ENCODE measurements at places on chromosomes 5 and 9.

DNA sequence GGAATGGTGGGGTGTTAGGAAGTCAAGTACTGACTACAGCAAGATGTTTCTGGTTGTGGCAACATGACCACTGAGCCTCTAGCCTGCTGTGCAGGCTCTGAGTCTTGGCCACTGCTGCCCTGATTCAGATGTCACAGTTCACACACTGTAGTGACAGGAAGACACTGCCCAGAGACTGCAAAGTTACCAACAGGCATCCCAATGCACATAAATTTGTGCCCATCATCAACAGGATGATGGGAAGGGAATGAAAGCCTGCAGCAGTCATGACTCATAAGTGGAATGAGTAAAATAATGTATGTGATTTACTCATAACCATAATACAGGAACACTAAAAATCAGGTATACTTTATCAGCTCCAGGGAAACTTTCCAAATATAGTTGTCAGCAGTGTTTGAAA is 251.6 kb upstream of the HAPLN1 start:
- no peak for DNase-seq

DNA sequence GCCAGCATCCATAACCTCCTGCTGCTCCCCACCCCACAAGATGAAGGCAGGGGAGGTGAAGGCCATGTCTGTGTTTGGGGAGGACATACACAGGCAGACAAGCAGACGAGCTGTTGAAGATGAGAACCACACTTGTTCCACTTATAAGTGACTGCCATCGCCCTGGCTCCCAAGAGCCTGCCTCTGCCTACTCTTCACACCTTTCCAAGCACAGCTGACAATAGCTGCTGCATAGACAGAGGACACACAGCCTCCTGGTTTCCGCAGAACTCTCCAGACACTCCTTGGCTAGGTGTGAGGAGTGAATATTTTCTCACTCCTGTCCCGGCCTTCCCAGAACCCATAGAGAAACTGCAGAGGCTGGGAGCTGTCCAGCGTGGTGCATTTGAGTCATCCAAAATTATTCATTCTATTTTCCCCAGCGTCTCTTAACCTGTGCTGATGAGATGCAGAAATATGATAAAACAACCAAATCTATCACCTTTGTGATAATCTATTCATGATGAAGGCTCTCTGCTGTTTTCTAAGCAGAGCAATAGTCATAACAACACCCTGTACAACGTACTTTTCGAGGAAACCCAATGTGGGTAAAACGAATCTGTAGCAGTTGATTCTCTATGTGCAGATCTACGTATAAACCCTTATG is 24.7 kb downstream of the KLF9 start:
- DNase-seq, result no peak

GRCh38 chr5:10303699-10304170 is 4.0 kb downstream of the CMBL start:
- no peak for DNase-seq

- no peak for DNase-seq
Measured at GRCh38 chr9:101791938-101792337, 53.5 kb upstream of the GRIN3A start.

- no peak for DNase-seq
Measured at GRCh38 chr9:105822814-105823213, 128.5 kb downstream of the TMEM38B start.

DNA sequence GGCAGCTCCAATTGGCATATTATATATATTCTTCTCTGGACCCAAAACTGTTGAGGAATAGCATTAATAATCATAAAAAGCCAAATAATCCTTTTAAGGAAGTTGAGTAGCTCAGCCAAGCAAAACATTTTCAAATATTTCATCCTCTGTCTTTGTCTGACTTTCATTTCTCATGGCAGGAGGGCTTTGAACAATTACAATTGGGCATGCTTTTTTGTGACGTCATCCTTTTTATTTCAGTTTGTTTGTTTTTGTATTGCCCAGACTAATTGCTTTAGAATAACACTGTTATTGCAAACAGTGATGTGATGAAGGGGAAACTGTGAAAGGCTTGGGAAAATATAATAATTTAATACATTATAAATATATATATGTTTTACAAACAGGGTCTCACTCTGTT is 65.2 kb upstream of the MAP1B start:
- DNase-seq, result no peak

- DNase-seq, result no peak
Measured at GRCh38 chr5:169736653-169737052, 99.6 kb downstream of the DOCK2 start.

DNA sequence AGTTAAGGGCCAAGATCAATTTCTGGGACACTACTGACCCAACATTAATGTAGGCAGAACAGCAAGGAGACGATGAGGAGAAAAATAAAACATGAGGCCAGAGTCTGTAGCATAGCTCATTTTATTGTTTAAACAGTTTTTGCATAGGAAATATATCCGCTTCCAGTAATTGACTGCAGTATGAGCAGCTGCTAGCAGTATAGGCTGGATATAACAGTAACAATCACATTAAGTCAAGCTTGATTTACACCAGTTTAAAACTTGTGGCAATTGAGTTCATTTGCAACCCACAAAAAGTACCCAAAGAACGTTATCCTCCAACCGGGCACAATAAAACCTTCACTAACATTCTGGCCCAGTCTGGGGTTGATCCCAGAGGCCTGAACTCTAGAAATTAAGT is 232.2 kb downstream of the NFIB start:
- DNase-seq, result no peak

GRCh38 chr5:107576736-107577393 is 93.9 kb downstream of the EFNA5 start:
- no peak for DNase-seq

DNA sequence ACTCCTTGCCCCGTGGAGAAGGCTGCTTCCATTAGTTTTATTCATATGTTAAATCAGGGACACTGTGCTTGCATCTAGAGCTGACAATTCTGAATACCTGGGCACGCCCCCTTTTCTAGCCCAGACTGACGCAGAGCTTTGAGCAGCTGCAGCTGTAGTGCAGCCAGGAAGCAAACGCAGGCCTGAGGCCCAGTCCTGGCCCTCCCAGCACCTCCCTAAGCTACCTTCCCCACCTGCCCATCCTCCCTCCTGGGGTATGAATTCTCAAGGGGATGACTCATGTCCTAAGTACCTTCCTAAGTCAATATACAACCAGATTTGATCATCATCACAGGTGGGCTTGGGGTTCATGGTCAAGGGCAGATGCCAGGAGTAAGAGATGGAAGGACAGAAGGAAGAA is 3.5 kb downstream of the PHF19 start:
- no peak for DNase-seq

GRCh38 chr9:18982262-18982620 is 50.8 kb downstream of the SAXO1 start:
- no peak for DNase-seq

DNA sequence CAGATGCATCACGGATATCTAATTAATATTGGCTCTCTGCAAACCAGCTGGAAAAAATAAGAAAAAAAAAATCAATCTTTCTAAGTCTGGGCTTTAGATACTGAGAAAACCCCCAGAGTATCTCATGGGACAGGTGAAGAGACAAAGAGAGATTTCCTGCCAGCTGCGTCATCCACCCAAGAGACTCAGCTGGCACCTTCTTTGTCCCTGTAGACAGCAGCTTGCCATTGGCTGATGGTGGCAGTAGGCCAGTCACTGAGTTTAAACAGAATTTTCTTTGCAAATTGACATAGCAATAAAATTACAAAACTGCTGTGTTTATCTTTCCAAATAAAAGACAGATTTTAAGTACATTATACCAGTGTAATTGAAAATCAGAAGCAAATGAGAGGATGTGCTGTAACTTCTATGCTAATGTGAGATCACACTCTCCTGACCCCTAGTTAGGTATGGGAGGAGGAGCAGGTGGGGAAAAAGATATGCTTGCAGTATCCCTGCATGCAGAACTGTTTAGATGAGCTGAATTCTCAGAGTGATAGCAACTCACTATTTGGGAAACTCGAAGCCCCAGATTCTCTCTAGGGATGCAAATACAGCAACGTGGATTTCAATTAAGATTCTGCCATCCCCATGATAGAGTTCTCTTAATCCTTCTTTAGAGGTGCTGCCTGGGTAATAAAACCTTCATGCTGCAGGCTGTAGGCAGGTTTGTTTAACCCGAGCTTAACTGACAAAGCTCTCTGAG is 72.2 kb downstream of the NMUR2 start:
- DNase-seq, result peak; percentile 81

DNA sequence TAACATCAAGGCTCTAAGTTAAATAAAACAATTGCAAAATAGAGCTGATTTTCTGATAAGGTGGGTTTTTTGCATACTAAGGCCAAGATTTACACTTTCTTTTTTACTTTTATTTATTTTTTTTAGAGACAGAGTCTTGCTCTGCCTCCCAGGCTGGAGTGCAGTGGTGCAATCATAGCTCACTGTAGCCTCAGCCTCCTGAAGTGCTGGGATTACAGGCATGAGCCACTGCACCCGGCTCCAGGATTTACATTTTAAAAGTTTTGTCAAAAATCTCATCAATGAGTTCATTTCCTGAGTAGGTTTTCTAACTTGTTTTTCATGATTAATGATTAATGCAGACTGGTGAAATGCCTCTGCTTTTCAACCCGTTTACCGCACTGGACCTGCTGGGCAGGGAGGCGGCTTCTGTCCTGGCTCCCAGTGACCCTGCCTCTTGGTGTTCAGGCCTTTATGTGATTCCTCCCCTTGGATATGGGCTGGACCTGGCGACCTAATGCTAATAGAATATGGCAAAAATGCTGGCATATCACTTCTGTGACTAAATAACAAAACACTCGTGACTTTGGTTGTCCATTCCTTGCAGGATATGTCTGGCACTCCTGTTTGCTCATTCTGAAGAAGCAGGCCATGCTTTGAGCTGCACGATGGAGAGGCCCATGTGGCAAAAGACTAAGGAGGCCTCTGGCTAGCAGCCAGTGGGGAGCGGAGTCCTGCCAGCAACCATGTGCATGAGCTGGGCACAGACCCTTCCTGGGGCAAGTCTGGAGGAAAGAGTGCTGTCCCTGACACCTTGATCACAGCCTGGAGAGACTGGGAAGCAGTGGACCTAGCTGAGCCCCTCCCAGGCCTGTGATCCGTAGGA is 72.2 kb upstream of the PTCH1 start:
- no peak for DNase-seq

GRCh38 chr9:131702911-131703310 is 37.0 kb downstream of the RAPGEF1 start:
- no peak for DNase-seq

DNA sequence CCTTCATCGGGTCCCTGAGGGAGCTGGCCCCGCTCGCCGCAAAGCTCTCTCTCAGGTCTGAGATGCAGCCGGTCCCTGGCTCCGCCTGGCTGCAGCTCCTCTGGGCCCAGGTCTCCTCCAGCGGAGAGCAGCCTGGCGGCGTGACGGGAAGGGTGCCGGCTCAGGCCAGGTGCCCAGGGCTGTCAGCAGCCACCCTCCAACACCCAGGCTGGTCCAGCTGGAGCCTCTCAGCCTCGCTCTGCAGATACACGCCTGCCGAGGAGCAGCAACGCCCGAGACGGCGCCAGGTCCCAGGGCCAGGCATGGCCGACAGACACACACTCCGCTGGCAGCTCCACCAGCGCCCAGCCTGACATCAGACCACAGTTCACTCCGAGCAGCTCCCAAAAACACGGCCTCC is 25.6 kb downstream of the FAM163B start:
- DNase-seq, result no peak

- peak; percentile 86 for DNase-seq
Measured at GRCh38 chr5:78367318-78367991, 7.0 kb downstream of the SCAMP1 start.

GRCh38 chr9:135019224-135019623 is 68.2 kb upstream of the OLFM1 start:
- DNase-seq, result no peak

GRCh38 chr9:132943651-132944293 is 644 bp downstream of the TSC1 start:
- DNase-seq, result no peak

GRCh38 chr5:59640411-59640810 is 253.1 kb downstream of the PDE4D start:
- DNase-seq, result no peak

DNA sequence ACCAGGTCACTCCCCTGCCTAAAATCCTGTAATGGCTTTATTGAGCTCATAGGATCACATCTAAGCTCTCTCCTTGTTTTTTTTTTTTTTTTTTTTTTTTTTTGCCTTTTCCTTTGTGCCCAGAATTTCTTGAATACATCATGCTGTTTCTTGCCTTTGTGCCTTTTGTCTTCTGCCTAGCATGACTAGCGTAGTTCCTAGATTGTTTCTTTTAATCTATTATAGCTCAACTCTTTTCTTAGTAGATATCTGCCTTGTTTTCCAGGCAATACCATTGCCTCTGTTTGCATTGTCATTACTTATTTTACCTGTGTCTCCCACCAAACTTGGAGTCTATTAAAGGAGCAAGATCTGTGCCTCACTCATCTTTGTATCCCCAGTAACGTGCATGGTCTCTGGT is 106.1 kb upstream of the C9orf72 start:
- DNase-seq, result no peak

DNA sequence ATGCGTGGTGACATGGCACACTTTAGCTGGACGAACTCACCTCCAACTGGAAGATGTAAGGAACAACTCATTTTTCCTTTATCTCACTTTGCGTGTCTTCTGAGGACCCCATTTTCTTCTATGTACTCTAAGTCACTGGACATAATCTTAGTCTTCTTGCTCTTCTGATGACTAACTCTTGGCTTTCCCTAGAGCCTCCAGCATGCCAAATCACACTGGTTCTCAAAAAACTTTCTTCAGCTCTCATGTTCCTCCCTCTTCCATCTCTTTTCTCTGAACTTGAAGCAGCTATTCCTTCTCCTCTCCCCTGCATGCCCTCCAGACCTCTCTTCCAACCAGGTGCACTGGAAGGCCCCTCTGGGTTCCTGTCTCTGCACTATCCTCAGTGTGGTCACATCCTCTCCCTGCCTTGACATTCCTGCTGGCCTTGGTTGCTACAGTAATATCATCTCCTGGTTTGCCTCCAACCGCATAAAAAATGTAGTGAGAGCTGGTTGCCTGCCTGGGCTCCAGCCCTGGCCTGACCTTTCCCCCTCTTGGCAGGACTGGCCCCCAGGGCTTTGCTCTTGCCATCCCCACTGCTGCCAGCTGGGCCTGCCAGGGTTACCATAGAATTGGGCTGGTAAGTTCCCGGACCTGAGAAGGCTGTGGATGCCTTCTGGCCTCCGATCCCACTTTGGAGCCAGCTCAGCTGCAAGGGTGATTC is 44.8 kb upstream of the BNC2 start:
- no peak for DNase-seq

DNA sequence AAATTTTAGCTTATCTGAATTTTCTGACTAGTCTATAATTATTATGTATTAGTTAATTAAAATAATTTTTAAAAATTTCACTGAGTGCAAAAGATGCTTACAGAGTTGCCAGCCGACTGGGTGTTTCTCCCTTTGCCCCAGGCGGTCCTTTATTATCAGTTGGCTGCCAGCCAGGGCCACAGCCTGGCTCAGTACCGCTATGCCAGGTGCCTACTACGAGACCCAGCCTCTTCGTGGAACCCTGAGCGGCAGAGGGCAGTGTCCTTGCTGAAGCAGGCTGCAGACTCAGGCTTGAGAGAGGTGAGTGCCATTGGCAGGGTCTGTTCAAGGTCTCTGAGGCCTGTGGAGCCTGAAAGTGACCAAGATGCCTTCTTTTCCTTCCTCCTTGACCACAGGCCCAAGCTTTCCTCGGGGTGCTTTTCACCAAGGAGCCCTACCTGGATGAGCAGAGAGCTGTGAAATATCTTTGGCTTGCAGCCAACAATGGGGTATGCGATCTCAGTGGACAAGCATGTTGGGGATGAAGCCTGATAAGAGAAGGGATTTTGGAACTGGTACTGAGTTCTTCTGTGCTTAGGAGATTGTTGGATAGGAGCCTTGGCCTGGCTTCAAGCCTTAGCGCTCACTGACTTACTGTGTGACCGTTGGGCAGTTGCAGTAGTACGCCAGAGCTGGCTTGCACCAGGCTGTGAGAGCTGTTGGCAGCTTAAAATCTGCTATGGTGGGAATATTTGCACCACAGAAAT is 10.6 kb downstream of the DELE1 start:
- DNase-seq, result peak; percentile 16

- DNase-seq, result no peak
Measured at GRCh38 chr5:115578657-115579056, 23.6 kb downstream of the TICAM2 start.

Measured in NCI-H1436 treated with DMSO at 0.1 percent for 48 hours (cell line).